ENCODE measurements at places on chromosomes 12 and 14.

- peak; percentile 43 for DNase-seq
Measured at GRCh38 chr14:81427348-81428058, 27.4 kb upstream of the STON2 start.

- DNase-seq: no peak
Measured at GRCh38 chr12:110108309-110109036, 15.7 kb upstream of the IFT81 start.

GRCh38 chr12:53543539-53543938 is 36.3 kb upstream of the NPFF start:
- peak; percentile 72 for DNase-seq

DNA sequence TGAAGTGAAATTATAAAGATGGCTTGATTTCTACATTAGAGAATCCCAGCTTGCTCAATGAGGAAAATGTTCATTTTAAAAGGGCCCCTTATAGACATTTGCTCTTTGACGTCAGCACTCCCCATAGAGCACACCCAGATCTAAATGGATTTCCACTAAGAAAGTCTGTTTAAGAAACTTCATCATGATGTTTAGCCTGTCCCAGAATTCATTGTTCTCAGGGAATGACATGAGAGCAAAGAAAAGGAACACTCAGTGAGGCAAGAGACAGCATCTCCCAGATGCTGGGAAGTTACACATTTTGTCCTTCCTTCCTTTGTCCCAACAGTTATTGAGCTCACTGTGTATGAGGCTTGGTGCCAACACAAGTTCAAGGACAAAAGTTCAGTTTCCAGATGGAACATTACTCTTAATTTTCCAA is 4.9 kb downstream of the PHLDA1 start:
- DNase-seq: no peak

DNA sequence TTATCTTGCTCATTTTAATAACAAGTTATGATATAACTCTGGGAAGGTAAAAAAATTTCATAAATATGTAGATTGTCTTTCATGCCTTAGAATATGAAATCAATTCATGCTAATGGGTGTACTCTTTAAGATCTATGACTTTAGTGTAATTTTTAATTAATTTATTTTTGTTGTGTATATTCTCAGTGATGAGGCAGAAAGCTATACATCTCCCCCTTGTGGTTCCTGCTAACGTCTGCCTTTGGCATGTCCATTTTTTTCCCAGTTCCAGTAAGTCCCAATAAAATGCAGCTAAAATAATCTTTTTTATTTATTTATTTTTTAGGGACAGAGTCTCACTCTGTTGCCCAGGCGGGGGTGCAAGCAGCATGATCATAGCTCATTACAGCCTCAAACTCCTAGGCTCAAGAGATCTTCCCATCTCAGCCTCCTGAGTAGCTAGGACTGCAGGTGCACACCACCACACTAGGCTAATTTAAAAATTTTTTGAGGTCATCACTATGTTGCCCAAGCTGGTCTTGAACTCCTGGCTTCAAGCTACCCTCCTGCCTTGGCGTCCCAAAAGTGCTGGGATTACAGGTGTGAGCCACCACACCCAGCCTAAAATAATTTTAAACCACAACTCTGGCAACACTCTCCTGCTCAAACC is 3.3 kb upstream of the CHURC1 start:
- DNase-seq: peak; percentile 29

GRCh38 chr12:132559652-132560363 is 50.6 kb downstream of the LRCOL1 start:
- peak; percentile 91 for DNase-seq

DNA sequence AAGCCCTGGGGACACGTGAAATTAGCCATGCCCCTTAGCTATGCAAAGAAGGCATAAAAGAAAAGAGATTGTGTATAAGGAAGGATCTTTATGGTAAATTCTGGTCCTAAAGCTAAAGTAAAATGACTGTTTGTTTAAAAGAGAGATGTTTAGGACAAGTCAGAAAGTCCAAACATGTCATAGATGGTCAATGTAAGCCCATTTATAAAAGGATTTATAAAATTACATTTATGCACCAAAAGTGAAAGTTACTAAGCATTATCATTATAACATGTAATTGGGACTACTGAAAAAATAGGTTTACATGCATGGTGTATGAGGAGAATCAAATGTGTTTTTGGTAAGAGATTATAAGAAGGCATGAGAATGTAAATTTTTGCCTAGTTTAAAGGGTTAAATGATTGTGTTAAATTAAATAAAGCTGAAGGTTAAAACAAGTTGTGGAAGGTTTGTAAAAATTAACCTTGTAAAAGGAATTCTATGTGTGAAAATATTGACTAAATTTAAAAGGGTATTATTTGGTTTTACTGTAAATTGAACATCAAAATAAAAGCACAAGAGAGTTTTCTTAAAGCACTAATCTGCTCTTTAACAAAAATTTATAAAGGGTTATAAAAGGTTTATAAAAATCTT is 50.4 kb upstream of the TSPAN8 start:
- no peak for DNase-seq

DNA sequence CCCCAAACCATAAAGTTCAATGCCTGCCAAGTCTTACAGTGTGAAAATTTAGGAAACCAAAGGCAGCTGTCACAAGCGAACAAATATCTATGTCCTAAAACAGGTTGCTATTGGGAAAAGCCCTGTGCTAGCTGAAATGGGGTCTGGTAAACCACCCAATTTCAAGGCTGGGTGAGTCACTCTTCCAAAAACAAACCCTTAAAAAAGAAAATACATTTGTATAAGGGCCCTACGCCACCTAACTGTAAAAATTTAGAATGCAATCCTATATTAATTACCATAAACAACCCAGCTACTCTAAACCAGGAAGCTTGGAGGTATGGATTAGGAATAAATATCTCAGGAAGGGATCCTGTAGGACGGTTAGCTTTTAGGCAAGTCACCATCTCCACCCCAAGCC is 32.1 kb downstream of the PRMT8 start:
- DNase-seq: no peak

DNA sequence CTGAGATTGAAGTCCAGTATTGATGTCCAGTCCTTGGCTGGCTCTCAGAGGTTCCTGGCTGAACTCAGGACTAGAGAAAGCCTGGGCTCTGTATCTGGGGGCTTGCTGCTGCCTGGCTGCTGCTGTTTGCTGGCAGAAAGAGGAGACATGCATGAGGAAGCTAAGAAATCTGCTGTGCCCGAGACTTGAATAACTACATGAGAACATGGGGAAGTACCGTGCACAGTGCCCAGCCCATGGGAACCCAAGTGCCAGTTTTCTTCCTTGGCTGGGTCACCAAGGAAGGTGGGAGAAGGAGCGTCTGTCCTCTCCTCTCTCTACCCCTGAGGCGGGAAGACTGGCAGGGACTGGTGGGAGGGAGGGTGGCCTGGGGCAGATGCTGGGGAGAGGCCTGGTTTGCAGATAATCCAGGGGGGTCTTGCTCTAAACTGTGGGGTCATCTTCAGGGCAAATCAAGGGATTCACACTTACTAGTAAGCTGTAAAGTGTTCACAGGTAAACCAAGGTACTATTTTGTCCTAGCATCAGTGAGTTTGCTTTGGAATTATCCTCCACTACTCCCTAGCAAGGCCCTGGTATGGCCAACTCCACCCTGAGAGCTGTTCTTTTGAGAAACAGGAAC is 13.8 kb upstream of the ZFP36L1 start:
- no peak for DNase-seq

GRCh38 chr12:88400302-88400701 is 180.0 kb downstream of the KITLG start:
- DNase-seq: no peak

GRCh38 chr12:117035287-117035686 is 63.9 kb downstream of the TESC start:
- no peak for DNase-seq

DNA sequence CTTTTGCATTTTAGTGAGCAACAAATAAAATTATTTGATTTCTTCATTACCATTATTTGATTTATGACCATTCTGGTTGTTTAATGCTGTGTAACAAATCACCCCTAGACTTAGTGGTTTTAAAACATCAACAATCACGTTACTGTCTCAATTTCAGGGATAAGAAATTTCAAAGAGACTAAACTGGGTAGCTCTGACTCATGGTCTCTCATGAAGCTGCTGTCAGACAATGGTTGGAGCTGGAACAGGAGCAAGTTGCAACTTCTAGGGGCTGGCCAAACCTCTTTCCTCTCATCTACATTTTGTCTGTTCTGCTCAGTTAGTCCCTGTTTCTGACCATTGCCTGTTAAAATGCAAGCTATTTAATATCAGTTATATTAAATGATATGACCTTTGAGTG is 517.0 kb downstream of the KCNH5 start:
- DNase-seq: no peak

- DNase-seq: peak; percentile 40
Measured at GRCh38 chr12:112013601-112014402, 576 bp downstream of the ERP29 start.

DNA sequence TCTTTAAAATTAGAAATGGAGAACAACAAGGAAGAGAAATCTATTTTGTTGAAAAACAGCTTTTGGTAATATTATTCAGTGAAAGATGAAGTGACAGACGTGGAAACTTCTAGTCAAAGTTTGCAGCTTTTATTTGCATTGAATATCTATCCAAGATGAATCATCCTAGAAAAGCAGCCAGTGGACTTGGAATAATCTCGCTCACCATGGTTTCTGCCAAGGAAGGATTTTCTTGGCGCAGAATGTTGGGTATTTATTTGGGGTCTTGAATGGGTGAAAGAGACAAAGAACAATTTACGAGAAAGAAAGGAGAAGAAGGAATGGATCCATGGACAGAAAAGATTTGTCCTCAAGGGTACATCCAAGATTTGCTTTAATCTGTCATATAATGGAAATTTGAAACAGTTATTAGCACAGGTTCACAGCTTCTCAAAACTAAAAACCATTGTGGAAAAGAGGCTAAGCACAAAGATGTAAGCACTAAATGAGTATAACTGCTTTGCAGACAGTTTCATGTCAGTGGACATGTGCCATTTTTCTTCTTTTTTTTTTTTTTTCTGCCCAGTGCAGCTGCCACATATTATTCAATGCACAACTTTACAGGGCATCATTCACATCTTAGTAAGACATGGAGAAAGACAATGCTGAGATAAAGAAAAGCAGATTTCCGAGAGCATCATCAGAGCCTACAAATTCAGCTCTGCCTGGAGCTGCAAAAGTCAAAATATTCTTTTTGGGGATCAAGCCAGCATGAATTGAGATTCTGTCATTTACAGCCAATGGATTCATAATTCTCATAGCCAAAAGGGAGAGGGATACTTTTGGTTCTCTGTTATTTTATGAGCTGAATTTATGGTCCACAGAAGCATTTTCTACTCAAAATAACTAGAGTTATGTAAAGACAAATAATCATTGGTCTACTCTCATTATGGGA is 333.7 kb downstream of the DAD1 start:
- DNase-seq: no peak

DNA sequence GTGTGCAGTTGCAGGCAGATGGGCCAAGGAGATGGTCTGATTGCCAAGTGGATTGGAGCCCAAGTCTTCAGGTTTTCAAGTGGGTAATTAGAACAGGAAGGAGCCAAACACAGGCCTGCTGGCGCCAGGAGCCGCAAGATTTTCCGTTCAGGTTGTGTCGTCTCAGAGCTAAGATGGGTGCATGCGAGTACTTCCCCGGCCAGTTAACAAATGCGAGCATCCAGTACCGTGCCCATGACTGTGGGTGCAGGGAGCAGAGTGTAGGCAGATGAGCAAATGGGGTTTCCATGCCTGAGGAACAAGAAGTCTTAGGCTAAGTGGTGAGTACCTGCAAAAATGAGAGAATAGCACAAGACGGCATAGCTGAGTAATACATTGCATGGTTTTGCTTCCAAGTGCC is 90.5 kb downstream of the CHST11 start:
- DNase-seq: no peak

DNA sequence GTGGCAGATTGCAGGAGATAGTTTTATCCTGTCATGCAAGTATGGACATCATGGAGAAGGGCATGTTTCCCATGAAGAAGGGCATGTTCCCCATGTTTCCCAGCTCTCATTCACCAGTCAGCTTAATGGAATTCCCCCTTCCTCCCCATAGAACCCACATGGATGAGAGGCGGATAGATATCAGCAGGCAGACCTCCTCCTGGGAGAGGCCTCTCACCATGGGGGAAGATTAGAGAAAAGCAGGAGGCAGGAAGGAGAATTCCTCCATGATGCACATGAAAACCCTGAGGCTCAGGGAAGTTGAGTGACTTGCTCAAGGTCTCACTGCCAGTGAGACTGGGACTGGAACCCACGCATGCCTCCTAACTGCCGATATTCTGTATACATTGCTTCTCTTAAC is 92.9 kb upstream of the FOXN3 start:
- no peak for DNase-seq

DNA sequence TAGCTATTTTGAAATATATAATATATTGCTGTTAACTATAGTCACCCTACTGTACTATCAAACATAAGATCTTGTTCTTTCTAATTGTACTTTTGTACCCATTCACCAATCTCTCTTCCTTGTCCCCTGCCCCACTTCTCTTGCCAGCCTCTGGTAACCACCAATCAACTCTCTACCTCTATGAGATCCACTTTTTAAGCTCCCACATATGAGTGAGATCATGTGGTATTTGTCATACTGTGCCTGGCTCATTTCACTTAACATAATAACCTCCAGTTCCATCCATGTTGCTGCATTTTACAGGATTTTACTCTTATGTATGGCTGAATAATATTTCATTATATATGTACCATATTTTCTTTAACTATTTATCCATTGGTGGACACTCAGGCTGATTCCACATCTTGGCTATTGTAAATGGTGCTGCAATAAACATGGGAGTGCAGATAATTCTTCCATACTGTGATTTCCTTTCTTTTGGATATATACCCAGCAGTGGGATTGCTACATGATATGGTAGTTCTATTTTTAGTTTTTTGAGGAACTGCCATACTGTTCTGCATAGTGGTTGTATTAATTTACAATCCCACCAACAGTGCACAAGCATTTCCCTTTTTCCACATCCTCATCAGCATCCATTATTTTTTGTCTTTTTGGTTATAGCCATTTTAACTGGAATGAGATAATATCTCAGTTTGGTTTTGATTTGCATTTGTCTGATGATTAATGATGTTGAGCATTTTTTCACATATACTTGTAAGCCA is 33.5 kb upstream of the SPIC start:
- no peak for DNase-seq

GRCh38 chr12:48185181-48185919 is 1.9 kb downstream of the CCDC184 start:
- DNase-seq: no peak

GRCh38 chr14:59377491-59377890 is 87.7 kb downstream of the GPR135 start:
- DNase-seq: no peak

GRCh38 chr14:62768753-62769152 is 276.5 kb downstream of the KCNH5 start:
- DNase-seq: no peak

GRCh38 chr12:41212625-41213024 is 24.5 kb downstream of the PDZRN4 start:
- DNase-seq: no peak

Measured in HEK293T (cell line).